ENCODE measurements at places on chromosomes 12 and 14.

DNA sequence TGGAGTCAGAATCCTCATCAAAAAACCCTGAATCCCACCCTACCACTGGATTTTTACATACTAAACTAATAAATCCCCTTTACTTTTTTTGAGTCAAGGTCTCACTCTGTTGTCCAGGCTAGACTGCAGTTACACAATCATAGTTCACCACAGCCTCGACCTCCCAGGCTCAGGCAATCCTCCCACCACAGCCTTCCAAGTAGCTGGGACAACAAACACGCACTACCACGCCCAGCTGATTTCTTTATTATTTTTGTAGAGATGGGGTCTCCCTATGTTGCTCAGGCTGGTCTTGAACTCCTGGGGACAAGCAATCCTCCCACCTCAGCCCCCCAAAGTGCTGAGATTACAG, 24.3 kb downstream of the SPTSSA start:
- no peak for DNase-seq

- no peak for DNase-seq
Observed at GRCh38 chr12:54032086-54032619, 697 bp upstream of the HOXC5 start.

DNA sequence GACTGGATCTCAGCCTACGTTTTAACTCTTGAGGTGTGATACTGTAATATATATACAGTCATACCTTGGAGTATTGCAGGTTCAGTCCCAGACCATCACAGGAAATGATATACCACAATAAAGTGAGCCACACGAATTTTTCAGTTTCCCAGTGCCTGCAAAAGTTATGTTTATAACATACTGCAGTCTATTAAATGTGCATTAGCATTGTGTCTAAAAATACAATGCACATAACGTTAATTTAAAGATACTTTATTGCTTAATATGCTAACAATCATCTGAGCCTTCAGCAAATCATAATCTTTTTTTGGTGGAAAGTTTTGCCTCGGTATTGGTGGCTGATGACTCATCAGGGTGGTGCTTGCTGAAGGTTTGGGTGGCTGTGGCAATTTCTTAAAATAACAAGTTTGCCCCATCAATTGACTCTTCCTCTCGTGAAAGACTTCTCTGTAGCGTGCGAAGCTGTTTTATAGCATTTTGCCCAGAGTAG, 18.9 kb downstream of the PYROXD1 start:
- no peak for DNase-seq

DNA sequence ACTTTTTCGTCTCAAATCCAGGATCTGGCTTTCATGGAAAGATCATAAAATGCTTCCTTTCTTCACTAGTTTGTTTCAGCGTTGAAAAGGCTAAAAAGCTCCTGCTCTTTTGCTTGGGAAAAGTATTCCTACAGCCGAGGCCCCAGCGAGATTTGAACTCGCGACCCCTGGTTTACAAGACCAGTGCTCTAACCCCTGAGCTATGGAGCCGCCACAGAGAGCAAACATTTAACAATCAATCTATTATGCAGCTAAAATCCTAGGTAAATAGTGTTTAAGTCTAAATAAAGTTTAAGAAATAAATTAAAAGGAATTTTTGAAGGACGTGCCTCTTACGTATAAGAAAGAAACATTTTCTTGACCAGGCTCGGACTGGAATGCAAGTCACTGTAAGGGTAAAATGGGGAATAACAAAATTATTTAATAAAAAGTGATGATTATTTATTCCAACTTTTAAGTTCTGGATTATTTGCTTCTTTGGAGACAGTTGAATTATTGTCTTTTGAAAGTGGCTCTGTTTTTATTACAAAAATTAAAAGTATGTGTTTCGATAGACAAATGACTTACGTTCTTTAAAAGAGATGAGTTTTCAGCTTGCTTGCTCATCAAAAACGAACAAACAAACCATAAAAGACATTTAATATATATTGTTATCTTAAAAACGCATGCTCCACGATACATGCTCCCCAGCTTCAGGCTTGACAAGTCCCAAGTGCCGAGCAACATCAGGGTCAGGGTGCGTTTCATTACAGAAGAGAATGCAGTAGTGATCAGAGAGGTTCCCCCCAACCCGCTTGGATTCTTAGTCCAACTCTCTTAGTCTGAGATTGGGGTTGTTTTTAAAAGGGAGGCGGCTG, 10.2 kb downstream of the OR6S1 start:
- peak; percentile 57 for DNase-seq

- DNase-seq, result peak; percentile 26
Observed at GRCh38 chr12:45518291-45519235, 210.9 kb upstream of the ARID2 start.

DNA sequence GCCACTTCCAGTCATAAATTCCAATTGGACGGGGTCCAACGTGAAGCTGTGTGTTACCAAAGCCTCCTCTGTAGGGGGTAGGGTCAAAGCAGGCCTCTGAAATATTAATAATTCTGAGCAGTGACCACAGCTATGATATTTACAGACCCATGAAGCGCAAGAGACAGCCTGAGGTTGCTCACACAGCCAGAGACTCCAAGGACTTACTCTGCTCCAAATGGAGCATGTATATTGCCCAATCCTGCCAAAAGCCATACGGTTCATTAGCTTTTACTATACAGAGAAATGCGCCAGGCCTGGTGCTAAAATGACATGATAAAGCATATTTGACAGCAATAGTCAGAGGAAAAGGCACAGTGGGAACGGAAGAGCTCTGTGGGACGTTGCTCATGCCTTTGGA, 151.3 kb downstream of the PAH start:
- no peak for DNase-seq

DNA sequence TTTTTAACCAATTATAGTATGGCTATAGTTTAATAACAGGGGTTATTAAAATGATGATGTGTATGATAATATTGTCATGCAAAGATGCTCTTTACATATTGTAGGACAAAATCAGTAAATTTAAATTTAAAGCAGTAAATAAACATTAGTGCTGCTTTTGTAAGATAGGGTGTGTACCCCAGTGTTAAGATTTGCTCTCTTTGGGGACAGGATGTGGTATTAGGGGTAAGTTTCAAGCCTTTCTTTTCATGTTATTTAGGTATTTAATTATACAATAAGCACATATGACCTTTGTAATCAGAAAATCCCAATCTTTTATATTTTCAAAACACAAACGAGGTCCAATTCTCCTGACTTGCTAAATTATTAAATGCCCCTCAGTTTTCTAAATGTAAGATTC, 39.7 kb upstream of the RPH3A start:
- no peak for DNase-seq

DNA sequence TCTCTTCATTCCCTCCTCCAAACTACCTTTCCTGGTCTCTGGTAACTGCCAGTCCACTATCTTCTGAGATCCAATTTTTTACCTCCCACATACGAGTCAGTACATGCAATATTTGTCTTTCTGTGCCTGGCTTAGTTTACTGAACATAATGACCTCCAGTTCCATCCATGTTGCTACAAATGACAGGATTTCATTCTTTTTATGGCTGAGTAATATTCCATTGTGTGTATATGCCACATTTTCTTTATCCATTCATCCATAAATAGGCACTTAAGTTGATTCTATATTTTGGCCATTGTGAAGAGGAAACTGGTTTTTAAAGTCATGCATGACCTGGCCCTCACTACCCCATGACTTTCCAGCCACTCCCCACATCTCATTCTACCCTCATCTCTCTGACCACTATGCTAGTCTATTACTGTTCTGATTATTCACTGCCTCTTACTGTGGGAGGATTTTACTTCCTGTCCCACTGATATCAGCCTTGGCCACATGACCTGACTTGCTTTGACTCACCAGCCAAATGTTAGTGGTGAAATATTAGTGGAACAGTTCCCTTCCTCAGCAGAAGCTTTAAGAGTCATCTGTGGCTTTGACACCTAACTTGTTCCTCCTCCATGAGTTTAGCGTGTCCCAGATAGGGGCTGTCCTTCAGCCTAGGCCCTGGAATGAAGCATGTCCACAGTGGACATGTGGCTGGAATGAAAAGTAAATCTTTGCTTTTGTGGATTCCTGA, 52.2 kb downstream of the GOLGA5 start:
- DNase-seq, result no peak

DNA sequence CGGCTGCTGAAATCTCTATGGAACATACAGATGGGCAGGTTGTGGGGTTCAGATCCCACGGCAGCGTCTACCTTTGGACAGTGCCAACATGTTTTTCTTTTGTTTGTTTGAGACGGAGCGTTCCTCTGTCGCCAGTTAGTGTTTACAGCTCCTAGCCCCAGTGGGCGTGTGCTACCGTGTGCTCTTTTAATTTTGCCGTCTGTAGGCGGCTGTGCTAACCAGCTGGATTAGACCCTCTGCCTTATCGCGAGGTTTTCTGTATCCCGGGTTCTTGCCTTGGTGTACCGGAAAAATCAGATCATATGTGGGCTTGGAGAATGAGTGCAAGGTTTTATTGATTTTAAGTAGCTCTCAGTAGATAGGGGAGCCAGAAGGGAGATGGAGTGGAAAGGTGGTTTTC, 9.8 kb upstream of the GALNT6 start:
- DNase-seq, result no peak

- no peak for DNase-seq
Observed at GRCh38 chr14:32623300-32624093, 294.4 kb downstream of the AKAP6 start.

DNA sequence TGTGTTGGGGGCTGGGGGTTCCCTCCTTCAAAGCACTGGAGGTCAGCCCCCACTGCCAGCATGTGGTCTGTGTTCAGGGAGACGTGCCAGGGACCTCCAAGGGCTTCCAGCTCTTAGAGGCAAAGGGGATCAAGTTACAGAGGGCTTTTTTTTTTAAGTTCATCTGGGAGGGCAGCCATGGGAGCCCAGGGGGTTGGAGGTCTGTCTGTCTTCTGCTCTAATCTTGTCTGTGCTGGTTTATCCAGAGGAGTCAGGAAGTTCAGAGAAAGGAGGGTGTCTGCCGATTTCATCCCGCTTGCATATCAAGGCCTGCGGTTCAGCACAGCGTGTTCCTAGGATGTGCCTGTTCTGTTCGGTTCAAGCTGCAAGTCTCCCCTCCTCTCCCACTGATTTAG, 72.2 kb downstream of the TMEM132C start:
- no peak for DNase-seq

DNA sequence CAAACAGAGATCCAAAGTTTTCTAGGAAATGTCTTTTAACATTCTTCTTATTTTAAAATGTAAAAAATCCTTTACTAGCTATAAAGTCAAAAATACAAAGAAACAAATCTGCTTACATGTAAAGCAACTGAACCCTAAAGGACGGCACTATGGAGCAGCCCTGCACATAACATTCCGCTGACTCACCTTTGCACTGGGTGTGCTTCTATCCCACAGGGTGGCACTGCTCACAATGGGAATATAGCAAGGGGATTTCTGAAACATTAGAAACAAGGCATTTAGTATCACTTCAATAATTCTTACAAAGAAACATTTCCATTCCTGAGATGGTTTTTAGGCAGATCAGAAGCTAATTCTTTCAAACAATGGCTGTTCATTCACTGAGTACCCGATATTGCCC, 94.3 kb downstream of the C12orf42 start:
- no peak for DNase-seq

GRCh38 chr12:92224685-92225331, 79.2 kb upstream of the BTG1 start:
- no peak for DNase-seq

DNA sequence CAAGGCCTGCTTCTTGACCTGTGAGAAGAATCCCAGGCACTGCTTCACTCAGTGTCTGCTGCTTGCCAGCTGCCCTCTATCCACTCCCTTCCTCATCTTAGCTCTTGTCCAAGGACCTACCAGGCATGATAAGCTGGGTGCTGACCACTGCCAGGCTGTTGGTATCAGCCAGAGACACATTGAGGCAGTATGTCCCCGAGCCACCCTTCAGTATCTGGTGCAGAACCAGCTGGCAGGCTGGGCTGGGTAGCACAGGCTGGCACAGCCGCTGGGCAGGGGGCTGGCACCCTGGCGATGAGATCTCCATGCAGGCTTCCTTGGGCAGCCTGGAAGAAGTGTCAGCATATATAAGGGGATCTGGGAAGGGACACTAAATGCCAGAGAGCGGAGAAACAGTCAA, 10.5 kb downstream of the PMEL start:
- DNase-seq, result no peak

DNA sequence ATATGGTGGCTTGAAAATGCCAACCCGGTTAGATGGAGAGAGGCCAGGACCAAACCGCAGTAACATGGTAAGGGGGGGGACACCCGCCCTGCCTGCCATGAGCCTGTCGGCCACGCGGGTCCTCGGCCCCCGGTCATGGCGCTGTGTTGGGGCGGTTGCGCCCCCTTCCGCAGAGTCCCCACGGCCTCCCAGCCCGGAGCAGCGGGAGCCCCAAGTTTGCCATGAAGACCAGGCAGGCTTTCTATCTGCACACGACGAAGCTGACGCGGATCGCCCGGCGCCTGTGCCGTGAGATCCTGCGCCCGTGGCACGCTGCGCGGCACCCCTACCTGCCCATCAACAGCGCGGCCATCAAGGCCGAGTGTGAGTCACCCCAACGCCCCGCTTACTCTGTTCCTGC, 10.1 kb upstream of the CRIP2 start:
- DNase-seq, result no peak

DNA sequence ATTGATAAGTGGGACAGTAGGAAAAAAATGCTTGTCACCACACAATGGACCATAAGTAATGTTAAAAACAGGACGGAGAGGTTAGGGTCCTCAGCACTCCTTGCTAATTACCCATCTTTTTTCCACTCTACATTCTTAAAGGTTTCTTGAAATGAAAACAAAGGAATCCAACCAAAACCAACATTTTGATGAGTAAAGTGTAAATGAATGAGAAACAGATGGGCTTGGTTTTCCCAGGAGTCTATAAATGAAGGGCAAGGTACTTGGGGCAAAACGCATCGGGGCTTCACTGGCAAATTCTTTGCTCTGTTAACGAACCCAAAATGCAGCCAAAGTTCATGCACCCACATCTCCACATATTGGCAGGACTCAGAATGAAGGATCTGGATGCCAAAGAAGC, 129.2 kb upstream of the BMP4 start:
- no peak for DNase-seq

- no peak for DNase-seq
Observed at GRCh38 chr12:1611803-1612572, 17.0 kb upstream of the WNT5B start.

- DNase-seq, result no peak
Observed at GRCh38 chr12:100234591-100235304, 32.1 kb downstream of the DEPDC4 start.

GRCh38 chr14:30264161-30264560, 294.8 kb upstream of the G2E3 start:
- DNase-seq, result no peak

DNA sequence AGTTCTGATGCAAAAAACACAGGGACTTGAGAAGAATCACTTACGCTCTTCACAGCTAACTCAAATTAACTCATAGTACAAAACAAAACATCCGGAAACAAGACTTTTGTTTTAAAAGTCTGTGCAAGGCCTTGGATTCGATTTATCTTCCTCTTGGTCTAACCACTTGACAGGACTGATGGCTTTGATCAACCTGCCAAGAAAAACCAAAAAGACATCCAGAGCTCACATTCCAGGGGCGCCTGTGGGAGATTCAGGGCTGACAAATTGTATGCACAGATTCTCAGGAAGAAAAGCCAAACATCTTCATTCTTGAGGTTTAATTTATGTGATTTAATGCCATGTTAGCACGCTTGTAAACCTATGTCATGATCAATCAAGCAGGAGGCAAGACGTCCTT, 129.1 kb upstream of the TMCC3 start:
- DNase-seq, result no peak

Data from stimulated activated CD4-positive, alpha-beta T cell treated with anti-CD3 and anti-CD28 coated beads, Interleukin-12 subunit alpha, Interleukin-12 subunit beta, amount 100 ng/mL, for 4 hours (primary cell).